ENCODE measurements at places on chromosomes 3 and 15.

- DNase-seq: no peak
Observed at GRCh38 chr15:84953726-84954125, 27.9 kb upstream of the PDE8A start.

- DNase-seq: no peak
Observed at GRCh38 chr15:81939604-81940440, 106.0 kb downstream of the MEX3B start.

DNA sequence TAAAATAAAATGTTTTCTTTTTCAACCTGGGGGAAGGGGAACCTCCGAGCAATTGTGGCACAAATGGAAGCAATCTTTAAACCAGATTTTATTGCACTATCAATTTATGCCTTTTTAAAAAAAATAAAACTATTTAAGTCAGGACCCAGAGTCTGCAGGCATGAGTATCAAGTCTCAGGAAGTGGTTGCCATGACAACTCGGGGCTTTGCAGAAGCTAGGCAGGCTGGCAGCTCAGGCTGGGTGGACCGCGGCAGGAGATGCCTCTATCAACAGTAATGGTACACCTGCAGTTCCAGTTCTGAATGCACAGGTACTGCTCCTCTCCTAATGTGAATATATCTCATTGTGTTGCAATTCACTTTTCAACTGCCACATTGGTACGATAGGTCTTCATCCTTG lies 447.7 kb downstream of the GABRG3 start:
- no peak for DNase-seq

GRCh38 chr3:194137506-194138474 lies 1.8 kb downstream of the HES1 start:
- DNase-seq: peak; percentile 83

GRCh38 chr3:98894791-98895576 lies 6.5 kb downstream of the DCBLD2 start:
- DNase-seq: no peak

- no peak for DNase-seq
Observed at GRCh38 chr3:94520364-94520763, 457.5 kb downstream of the NSUN3 start.

- DNase-seq: no peak
Observed at GRCh38 chr3:126621171-126621570, 33.8 kb downstream of the TXNRD3 start.

Measured in NCI-H1092 treated with DMSO at 0.1 percent for 48 hours (cell line).